H1 (cell line): ENCODE measurements at places on chromosomes 6 and 20. TPM values are rescaled to one million over a fixed set of nuclear protein-coding genes. Genes with fewer than 3 reads are reported as not detected.

BPIFB2 gene
- not detected in 2 replicates for total RNA-seq

DNA sequence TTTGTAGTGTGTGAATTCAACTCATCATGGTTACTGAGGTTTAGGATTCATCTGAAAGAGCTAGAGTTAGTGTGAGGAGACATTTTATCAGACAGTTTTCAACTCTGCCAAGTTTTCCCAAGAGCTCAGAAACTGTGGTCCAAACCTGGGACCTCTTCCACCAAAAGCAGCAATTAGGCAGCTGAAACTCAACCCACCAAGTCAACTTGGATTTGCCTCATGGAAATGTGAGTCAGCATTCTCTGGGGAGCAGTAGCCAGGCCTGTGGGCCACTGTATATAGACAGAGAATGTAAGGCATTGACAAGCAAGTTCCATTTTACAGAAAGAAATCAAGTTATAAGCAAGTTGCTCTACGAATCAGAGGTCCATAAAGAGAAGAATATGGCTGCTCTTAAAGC lies 178.8 kb upstream of the HDDC2 start:
- no peaks in the 10 kb centered on the region for H3K27me3 ChIP-seq
- DNase-seq = no peak
- H3K4me3 ChIP-seq = no peak overlapping the region
- no peak overlapping the region for H3K27ac ChIP-seq

- no peak for DNase-seq
- no peak overlapping the region for H3K4me3 ChIP-seq
- no peaks in the 10 kb centered on the region for H3K27me3 ChIP-seq
- no peak overlapping the region for H3K27ac ChIP-seq
- H3K36me3 ChIP-seq = peaks cover 7% of the 10 kb centered on the region
Measured at GRCh38 chr6:15522427-15522826, 140.4 kb downstream of the DTNBP1 start.

DNA sequence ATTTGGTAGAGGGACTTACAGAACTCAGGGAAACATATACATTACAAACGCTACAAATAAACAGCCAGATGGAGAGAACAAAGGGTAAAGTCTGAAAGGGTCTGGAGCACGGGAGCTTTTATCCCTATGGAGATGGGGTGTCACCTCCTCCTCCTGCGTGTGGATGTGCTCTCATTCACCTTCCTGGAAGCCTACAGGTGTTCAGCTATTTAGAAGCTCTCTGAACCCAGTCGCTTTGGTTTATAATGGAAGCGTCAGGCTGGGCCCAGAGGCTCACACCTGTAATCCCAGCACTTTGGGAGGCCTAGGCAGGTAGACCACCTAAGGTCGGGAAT lies 17.7 kb upstream of the ITCH start:
- H3K27me3 ChIP-seq = no peaks in the 10 kb centered on the region
- H3K4me1 ChIP-seq = no peaks in the 10 kb centered on the region
- no peak overlapping the region for H3K4me3 ChIP-seq
- no peak overlapping the region for H3K27ac ChIP-seq
- no peaks in the 10 kb centered on the region for H3K36me3 ChIP-seq

SLC22A1 gene
- total RNA-seq = 0.45 and 0.98 TPM in 2 replicates

DNA sequence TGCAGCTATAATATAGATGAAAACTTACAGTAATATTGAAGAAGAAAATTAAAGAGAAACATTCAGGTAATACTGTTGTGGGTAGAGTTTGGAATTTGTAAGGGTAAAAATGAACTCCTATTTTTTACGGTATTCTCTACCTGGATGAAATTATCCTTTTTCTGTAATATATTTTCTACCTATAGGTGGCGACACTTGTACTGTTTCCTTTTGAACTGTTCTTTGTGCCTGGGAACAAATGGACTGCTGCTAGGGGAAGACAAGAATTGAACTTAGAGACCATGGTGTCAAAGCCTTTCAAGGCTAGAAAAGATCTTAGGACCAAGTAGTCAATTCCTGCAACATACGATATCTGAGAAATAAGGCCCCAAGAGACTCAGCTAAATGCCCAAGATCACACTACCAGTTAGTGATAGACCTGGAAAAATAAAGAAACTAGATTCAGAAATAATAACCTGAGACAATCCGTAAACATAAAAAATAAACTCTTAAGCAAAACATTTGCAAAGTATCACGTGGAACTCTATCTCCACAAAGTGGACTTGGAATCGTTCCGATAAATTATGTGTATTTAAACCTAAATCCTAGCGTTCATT lies 383.8 kb downstream of the TFAP2A start:
- H3K4me3 ChIP-seq = no peak overlapping the region
- H3K36me3 ChIP-seq = no peaks in the 10 kb centered on the region

OR2B6 gene
- not detected in 2 replicates for total RNA-seq

DNA sequence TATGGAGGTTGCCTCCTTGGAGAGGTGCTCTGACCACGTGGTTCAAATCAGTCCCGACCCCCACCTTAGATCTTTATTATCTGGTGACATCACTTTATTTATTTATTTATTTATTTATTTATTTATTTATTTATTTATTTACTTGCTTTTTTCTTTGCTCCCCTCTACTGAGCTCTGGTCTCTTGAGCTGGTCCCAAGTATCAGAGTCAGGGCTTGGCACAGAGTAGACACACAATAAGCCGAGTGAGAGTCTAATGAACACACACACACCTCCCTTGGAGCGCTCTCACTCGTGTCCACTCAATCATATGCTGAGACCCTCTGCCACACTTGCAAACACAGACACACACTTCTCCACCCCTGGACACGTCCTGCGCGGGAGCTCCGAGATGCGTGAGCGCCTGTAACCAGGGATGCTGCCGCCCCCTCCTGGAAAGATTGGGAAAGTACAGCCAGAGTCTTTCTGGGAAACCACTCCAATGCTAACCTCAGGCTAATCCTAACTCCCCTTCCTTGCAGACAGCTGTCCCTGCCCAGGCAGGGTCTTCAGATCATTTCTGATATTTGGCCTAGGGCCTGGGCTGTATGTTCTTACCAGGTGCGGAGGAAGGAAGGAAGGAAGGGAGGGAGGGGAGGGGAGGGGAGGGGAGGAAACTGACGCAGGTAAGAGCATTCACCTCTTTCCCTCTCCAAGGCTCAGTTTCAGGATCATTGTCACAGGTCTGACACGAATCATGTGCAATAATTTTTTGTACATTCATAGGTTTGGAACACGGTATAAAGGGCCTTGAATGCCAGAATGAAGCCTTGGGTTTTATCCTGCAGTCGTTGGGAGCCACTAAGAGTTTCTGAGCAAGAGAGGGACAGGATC lies 70.9 kb downstream of the STK35 start:
- H3K4me3 ChIP-seq = peak overlapping the region; percentile 48; the same call in 1 of the 2 replicates
- H3K27me3 ChIP-seq = no peaks in the 10 kb centered on the region
- H3K27ac ChIP-seq = no peak overlapping the region
- H3K4me1 ChIP-seq = no peaks in the 10 kb centered on the region
- no peak for DNase-seq

TREML4 gene
- not detected in 2 replicates for total RNA-seq

DNA sequence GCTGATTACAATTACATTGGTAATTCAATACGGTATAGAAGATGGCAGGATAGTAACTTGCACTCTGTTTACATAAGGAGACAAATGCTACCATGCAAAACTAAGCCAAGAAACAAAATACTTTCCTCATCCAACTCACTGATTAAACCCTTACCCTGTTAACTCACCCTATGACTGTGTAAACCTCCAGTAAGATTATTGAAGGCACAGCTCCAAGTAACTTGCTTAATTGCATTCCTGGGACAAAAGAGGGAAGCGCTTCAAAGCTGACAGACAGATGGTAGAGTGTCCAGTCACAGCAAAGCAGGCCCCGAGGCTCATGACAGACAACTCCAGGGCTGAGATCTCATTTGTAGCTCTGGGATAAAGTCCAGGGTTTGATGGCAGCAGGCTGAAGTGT lies 6.9 kb upstream of the KIF16B start:
- no peaks in the 10 kb centered on the region for H3K4me1 ChIP-seq
- no peak for DNase-seq
- no peak overlapping the region for H3K4me3 ChIP-seq
- H3K36me3 ChIP-seq = no peaks in the 10 kb centered on the region
- H3K27ac ChIP-seq = no peak overlapping the region

DNA sequence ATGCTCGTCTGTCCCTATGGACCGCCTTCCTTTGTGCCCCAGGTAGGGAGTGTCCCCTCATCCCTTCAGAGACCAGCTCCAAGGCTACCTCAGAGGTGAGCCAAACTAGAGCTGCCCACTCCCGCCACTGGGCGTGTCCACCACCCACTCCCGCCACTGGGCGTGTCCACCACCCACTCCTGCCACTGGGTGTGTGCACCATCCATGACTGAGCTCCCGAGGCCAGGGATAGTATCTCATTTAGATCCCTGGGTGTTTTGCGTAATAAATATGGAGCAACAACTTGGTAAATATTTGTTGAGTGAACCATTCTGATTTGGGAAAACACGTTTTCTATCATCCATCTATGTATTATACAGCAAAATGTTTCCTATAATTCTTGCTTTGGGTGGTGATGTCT lies 68.8 kb downstream of the ZBTB2 start:
- H3K27ac ChIP-seq = no peak overlapping the region
- H3K27me3 ChIP-seq = peaks cover 2% of the 10 kb centered on the region; the same call in 1 of the 2 replicates
- no peak overlapping the region for H3K4me3 ChIP-seq
- H3K36me3 ChIP-seq = no peaks in the 10 kb centered on the region
- no peak for DNase-seq
- H3K4me1 ChIP-seq = no peaks in the 10 kb centered on the region; the same call in none of the 2 replicates

DNA sequence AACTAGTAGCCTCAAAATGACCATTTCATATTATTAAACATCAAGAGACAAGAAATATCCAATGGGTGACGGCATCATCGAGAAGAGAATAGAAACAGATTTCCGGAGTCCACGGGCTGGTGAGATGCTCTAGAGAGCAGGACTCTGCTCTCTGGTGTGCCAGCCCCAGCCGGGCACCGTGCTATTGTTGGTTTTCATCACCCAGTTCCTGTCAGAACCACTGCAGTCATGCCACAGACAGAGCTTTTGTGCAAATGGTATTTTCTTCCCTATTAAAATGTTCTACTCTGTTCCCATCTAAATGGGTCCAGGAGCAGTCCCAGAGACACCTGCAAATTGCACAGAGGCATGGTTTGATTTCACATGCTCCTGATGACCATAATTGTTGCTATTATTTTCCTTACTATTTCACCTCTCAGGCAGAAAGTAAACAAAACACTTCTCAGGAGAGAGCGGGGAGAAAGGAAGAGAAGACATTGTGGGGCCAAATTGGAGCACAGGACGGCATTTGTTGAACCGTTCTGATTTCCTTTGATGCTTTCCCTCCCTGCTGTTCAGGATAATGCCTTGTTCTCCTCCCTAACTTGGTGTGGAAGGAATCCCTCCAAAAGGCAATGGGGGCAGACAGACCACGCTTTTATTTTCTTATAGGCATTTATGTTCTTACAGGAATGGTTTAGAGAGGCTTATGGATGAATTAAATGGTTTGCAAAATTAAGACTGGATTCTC lies 11.4 kb upstream of the RAMACL start:
- no peaks in the 10 kb centered on the region for H3K36me3 ChIP-seq
- H3K4me3 ChIP-seq = no peak overlapping the region
- no peak overlapping the region for H3K27ac ChIP-seq
- H3K4me1 ChIP-seq = peaks cover 4% of the 10 kb centered on the region
- H3K27me3 ChIP-seq = no peaks in the 10 kb centered on the region

CDK19 gene
- total RNA-seq = 9.7 and 12.6 TPM in 2 replicates

TSBP1 gene
- not detected in 2 replicates for total RNA-seq

GRCh38 chr20:53202777-53203176 lies 230.6 kb downstream of the TSHZ2 start:
- no peaks in the 10 kb centered on the region for H3K4me1 ChIP-seq
- H3K27ac ChIP-seq = no peak overlapping the region
- H3K36me3 ChIP-seq = no peaks in the 10 kb centered on the region
- H3K4me3 ChIP-seq = no peak overlapping the region
- DNase-seq = no peak

CD24 gene
- total RNA-seq = 2,258 and 2,327 TPM in 2 replicates

DNA sequence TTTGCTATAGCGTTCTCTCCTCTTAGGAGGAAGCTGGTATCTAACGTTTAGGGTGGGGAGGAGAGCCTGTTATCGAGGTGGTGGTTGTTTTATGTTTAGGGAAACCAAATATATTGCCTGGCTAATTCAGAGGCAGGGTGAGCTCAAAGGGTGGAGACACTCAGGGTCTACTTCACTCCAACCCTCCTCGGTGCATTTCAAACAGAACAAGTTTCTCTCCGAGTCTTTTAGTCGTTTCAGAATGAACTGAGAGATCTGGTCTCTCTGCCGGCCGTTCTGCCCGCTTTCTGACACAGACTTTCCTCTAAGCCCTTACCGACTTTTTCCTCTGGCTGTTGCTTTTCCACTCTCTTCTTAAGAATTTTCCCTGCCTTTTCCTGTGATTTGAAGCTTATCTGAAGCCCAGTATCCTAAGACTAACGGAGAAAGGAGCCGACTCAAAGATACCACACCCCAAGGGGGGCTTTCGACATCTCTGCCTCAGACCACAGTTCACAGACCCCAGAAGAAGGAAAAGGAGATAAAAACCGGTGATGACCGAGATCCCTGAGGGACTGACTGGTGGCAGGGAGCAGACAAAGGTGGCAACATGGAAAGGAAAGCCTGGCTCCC lies 865 bp downstream of the STK38 start:
- peak overlapping the region; percentile 84 for H3K4me3 ChIP-seq
- H3K36me3 ChIP-seq = no peaks in the 10 kb centered on the region
- peak overlapping the region; percentile 81 for H3K27ac ChIP-seq
- H3K4me1 ChIP-seq = no peaks in the 10 kb centered on the region

DNA sequence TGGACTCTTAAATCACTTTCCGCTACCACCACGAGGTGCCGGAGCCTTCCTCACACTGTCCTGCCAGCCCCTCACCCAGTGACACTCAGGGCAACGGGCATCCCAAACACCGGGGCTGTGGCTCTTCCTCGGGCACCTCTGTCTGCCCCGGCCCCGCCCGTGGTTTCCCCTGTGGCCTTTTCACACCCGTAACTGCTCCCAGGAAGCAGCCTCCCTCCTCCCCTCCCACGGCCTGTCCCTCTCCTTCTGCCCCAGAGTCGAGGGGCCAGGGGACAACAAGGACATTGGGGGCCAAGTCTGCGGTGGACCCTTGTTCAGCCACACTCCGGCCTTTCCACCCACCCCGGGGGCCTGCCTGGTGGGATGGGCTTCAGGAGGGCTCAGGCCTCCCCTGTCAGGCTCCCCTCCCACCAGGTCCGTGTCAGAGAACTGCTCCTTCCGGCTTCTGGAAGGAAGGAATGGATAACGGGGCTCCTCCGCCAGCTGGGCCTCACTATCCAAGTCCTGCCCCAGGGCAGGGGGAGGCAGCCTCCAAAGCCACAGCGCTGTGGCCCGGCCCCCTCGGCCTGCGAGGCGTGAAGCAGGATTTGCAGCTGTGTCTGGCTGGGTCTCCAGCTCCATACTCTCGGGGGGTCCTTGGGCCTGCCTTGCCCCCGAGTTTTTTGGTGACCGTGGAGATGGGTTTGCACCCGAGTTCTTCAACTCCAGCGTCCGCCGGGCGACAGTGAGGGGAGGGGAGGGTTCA lies 54.7 kb upstream of the CHRNA4 start:
- no peaks in the 10 kb centered on the region for H3K36me3 ChIP-seq
- peaks cover 3% of the 10 kb centered on the region for H3K4me1 ChIP-seq
- no peaks in the 10 kb centered on the region for H3K27me3 ChIP-seq
- H3K27ac ChIP-seq = no peak overlapping the region
- DNase-seq = no peak
- H3K4me3 ChIP-seq = no peak overlapping the region

GRCh38 chr6:20708367-20709124 lies 174.3 kb downstream of the CDKAL1 start:
- no peaks in the 10 kb centered on the region for H3K36me3 ChIP-seq
- H3K27ac ChIP-seq = no peak overlapping the region
- H3K27me3 ChIP-seq = no peaks in the 10 kb centered on the region
- no peak for DNase-seq
- H3K4me1 ChIP-seq = peaks cover 2% of the 10 kb centered on the region
- no peak overlapping the region for H3K4me3 ChIP-seq

GRCh38 chr6:43290905-43291355 lies 7.1 kb upstream of the SLC22A7 start:
- no peaks in the 10 kb centered on the region for H3K36me3 ChIP-seq
- peaks cover 8% of the 10 kb centered on the region; the same call in 1 of the 2 replicates for H3K4me1 ChIP-seq
- H3K27me3 ChIP-seq = peaks cover 9% of the 10 kb centered on the region
- no peak overlapping the region for H3K4me3 ChIP-seq
- no peak overlapping the region for H3K27ac ChIP-seq
